ENCODE measurements at places on chromosomes 16 and 17. TPM values are rescaled to one million over a fixed set of nuclear protein-coding genes. Genes with fewer than 3 reads are reported as not detected.

Gene SLC6A2
- not detected for total RNA-seq

- no peaks in the 10 kb centered on the region for H3K27me3 ChIP-seq
- peak overlapping the region; percentile 78 for H3K4me3 ChIP-seq
- DNase-seq = peak; percentile 33
- no peaks in the 10 kb centered on the region for H3K36me3 ChIP-seq
Measured at GRCh38 chr17:43906951-43907424, 348 bp downstream of the MPP2 start.

GRCh38 chr17:81223762-81224130 lies 981 bp upstream of the CEP131 start:
- H3K27ac ChIP-seq = peak overlapping the region; percentile 63
- no peaks in the 10 kb centered on the region for H3K27me3 ChIP-seq
- H3K36me3 ChIP-seq = peaks cover 2% of the 10 kb centered on the region
- peaks cover 19% of the 10 kb centered on the region for H3K4me1 ChIP-seq
- no peak for DNase-seq

DNA sequence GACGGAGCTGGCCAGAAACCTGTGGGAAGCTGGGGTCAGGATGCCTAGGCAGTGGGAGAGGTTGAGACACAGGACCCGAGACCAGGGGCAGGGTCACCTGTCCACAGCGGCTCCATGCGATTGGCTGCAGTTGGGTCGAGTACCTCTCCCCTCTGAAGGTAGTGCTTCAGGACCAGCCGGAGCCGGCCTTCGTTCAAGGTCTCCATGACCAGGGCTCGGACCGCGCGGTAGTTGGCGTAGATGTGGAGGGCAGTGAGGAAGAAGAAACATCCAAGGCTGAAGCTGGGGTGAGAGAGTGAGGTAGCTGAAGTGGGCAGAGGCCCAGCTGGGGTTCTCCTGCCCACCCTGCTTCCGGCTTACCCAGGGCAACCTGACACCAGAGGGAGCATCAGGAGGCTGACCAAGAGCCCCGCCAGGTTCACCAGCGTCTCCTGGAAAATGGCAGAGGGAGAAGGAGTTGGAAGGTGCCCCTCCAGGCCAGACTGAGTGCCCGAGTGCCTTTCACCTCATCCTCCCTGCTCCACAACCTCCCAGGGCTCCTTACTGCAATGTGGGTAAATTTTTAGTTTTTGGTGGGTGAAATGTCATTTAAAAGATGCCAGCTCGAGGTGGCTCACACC lies 10.7 kb downstream of the SLC5A2 start:
- no peaks in the 10 kb centered on the region for H3K4me1 ChIP-seq
- H3K36me3 ChIP-seq = peaks cover 13% of the 10 kb centered on the region

DNA sequence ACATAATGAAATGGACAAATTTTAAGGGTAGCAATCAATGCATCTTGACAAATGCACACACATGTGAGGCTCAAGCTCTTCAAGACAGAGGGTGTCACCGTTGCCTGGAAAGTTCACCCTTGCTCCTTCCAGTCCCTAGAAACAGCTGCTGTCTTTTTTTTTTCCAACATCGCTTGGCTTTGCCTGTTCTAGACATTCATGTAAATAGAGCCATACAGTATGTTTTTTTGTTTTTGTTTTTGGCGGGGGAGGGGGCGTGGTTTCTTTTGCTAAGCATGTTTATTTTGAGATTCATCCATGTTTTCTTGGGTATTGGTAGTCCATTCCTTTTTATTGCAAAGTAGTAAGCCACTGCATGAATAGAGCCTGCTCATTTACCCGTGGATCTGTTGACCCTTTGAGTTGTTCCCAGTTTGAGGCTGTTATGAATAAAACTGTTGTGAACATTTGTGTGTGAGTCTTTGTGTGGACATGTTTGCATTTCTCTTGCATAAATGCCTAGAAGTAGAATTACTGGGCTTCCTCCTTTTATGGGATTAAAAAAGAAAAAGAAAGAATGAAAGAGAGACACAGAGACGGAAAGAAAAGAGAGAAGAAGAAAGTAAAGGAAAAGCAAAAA lies 78.4 kb downstream of the NT5M start:
- no peaks in the 10 kb centered on the region for H3K36me3 ChIP-seq
- no peak for DNase-seq
- H3K4me3 ChIP-seq = no peak overlapping the region

GRCh38 chr17:5580969-5581368 lies 3.3 kb downstream of the NLRP1 start:
- H3K4me3 ChIP-seq = no peak overlapping the region
- H3K36me3 ChIP-seq = peaks cover 36% of the 10 kb centered on the region
- peak overlapping the region; percentile 28 for H3K27ac ChIP-seq
- DNase-seq = no peak

DNA sequence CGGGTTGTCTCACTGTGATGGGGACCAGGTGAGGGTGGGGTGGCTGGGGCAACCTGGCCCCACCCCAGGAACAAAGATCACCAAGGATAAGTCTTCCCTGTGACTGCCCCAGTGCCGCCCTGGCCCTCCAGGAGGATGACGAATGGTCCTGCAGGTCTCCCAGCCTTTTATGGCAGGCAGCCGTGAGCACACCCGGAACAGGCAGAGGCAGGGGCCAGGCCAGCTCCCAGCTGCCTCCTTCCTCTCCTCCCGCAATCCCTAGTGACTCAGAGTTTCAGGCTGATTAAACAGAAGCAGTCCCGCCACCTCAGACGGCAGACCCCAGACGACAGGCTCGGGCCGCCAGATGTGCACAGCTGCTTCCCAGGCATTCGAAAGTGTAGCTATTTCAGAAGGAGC lies 13.3 kb downstream of the JUP start:
- no peaks in the 10 kb centered on the region for H3K4me1 ChIP-seq
- H3K36me3 ChIP-seq = no peaks in the 10 kb centered on the region
- H3K27ac ChIP-seq = no peak overlapping the region

GRCh38 chr17:48718227-48718760 lies 4.0 kb downstream of the PRAC1 start:
- H3K4me3 ChIP-seq = no peak overlapping the region
- H3K27ac ChIP-seq = no peak overlapping the region
- no peak for DNase-seq
- peaks cover 14% of the 10 kb centered on the region for H3K4me1 ChIP-seq
- no peaks in the 10 kb centered on the region for H3K36me3 ChIP-seq
